Umbilical cord (tissue), 2 donors: ENCODE measurements at places on chromosomes 1 and 21. TPM values are rescaled to one million over a fixed set of nuclear protein-coding genes. Genes with fewer than 3 reads are reported as not detected.

Gene KRTAP11-1
- 2.4 TPM for total RNA-seq

Gene IPP
- total RNA-seq = 15.2 TPM

Gene FABP3
- total RNA-seq = 15.9 TPM

Gene OPTC
- not detected for total RNA-seq

Gene DENND2C
- total RNA-seq = 10.8 TPM

Gene TNFRSF1B
- total RNA-seq = 14.0 TPM

Gene TRAPPC3
- 38.5 TPM for total RNA-seq

Gene LRRC40
- total RNA-seq = 17.1 TPM

Gene DAB1
- total RNA-seq = 4.8 TPM

DNA sequence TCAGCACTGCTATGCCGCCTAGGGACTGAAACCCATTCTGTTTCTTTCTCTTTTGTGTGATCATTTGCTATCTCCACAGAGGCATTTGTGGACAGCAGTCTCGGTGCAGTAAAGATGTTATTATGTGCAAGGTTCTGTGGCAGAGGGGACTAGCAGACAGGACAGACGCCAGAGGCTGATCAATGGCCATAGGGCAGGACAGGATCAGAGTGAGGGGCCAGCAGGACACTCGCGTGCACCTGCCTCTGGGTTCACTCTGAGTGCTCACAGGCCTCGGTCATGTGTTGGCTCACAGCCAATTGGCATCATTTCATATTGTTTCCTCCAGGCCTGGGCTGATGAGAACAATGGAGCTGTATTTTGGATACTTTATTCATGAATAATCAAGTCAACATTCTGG lies 212.6 kb downstream of the TGFB2 start:
- no peak for DNase-seq

- DNase-seq = no peak
These were observed 538.5 kb downstream of the KIF26B start for GRCh38 chr1:245693116-245693793.

GRCh38 chr1:158101927-158102326 lies 78.8 kb upstream of the CD1D start:
- no peak for DNase-seq

DNA sequence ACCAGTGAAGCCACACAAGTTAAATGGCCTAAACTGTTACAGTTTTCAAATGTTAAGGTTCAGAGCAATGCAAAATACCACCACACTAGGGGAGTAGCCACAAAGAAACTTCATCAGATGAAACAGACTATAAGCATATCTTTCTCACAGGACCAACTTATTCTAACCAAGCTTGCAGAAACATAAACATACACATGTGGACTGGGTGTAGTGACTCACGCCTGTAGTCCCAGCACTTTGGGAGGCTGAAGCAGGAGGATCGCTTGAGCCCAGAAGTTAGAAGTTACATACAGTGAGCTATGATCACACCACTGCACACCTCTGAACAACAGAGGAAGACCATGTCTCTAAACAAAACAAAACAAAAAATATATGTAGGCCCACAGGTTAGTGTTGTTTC lies 17.3 kb downstream of the WDR47 start:
- no peak for DNase-seq

- DNase-seq = no peak
These were observed 4.1 kb downstream of the UQCRHL start for GRCh38 chr1:15803380-15803779.

DNA sequence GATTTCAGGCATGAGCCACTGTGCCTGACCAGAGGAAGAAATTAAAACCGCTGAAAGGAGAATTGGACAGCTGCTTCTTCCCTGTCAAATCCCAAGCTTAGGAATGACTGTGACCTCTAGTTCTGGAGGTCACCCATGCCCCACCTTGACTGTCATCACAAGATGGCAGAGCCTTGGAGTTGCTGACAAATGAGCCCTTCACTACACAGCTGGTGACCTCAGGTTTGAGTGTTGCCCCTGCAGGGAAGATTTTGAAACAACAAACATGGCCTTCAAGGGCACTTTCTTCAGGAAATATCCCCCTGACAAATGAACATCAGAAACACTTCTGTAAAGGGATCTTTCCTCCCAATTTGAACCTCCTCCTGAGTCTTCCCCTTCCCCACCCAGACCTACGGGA lies 6.9 kb upstream of the SLC45A3 start:
- no peak for DNase-seq

DNA sequence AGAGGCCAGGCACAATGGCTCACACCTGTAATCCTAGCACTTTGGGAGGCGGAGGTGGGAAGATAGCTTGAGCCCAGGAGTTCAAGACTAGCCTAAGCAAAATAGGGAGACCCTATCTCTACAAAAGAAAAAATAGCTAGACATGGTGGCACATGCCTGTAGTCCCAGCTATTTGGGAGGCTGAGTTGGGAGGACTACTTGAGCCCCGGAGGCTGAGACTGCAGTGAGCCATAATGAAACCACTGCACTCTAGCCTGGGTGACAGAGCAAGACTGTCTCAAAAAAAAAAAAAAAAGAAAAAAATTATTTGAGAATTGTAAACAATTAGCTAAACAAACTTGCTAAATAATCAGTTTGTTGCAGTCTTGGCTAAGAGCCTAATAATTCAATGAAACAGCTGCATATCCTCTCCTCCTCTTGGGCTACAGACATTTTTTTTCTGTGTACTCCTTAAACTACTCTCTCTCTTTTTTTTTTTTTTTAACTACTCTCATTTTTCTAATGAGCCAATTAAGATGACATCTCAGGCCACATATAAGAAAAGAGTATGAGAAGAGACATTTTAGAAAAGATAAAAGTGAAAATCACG lies 10.5 kb upstream of the DNAJB4 start:
- DNase-seq = no peak

DNA sequence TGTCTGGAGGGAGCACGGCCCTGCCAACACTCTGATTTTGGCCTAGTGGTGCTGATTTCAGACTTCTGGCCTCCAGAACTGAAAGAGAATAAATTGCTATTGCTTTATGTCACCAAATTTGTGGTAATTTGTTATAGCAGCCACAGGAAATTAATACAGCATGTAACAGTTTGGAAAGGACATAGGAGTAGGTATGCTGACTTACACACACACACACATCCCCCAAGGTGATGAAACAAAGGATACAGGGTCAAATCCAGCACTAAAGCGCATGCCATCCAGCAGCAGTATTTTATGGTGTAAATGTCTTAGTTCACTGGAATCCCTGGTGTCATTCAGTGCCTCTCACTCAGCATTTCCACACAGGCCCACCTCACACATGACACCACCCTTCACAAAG lies 72.2 kb upstream of the MAN1A2 start:
- DNase-seq = no peak

DNA sequence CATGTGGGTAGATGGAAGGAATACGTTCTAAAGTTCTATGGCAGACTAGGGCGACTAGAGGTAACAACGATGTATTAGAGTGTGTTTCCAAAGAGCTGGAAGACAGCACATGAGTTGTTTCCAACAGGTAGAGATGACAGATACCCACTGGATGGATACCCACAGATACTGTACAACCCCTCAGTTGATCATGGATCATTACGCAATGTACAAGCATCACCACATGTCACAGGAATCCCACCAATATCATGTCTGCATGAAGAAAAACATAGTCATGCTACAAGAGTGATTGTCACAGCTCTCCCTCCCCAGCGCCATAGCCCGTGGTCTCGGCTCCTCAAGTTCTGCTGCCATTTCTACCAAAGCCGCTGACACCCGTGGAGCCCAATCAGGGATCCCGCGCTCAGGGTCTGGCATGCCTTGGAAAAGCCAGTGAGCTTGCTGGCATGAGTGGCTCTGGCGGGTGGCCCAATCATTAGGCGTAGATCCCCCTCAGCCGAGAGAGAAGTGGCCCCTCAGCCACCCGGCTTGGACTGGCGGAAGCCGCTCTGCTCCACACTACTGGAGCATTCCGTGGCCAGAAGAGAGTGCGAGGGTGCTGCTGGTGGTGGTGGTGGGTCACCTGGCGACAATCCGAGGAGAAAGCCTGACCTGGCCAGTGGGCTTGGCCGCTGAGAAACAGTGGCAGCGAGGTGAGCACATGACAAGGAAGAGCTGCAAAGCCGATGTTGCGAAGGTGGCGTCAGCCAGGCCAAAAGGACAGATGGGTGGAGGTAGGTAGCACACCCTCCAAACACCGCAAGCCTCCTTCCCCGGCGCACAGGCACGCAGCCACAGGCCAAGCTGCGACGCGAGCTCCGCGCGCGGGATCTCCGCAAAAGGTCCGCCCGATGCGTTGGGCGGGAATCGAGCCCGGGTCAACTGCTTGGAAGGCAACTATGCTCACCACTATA lies 65.7 kb upstream of the FCGR2A start:
- no peak for DNase-seq

- DNase-seq = no peak
These were observed 22.1 kb upstream of the ACTRT2 start for GRCh38 chr1:2999138-2999537.

DNA sequence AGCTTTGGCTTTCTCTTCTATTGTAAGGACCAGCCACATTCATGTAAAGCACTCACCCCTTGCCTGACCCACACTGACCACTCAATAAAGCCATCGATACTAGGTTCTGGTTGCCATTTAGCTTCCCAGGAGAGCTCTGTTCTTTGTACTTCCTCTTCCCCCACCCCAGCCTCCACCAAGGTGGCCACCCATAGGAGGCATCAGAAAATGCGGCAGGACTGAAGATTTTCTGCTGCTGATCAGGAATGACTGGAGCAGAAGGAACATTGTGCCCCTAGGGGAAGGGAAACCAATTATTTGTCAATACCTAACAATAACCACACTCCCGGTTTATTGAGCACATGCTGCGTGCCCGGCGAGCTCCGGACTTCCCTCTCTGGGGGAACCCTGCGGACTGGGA lies 5.2 kb upstream of the SMIM12 start:
- no peak for DNase-seq

DNA sequence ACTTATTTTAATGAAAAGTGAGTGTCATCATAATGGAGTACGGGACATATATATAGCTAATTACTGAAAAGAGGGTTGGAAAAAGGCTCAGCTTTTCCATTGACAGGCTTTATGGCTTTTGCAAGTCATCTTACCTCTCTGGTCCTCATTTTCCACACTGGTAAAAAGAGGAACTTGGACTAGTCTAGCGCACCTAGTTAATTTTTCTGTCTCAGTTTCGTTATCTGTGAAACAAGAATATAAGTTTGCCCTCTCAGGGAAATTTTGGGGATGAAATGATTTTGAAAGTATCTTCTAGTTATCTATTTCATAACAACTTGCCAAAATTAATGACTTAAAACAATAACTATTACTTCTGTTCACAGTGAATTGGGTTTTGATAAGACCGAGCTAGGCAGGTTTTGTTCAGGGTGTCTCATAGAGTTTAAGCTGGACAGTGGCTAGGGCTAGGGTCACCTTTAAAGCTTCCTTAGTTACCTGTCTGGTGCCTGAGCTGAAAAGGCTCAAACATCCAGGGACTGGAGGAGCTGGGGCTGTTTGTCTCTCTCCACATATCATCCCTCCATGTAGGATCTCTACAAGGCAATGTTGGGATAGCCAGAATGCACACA lies 91.7 kb downstream of the TYW3 start:
- no peak for DNase-seq

DNA sequence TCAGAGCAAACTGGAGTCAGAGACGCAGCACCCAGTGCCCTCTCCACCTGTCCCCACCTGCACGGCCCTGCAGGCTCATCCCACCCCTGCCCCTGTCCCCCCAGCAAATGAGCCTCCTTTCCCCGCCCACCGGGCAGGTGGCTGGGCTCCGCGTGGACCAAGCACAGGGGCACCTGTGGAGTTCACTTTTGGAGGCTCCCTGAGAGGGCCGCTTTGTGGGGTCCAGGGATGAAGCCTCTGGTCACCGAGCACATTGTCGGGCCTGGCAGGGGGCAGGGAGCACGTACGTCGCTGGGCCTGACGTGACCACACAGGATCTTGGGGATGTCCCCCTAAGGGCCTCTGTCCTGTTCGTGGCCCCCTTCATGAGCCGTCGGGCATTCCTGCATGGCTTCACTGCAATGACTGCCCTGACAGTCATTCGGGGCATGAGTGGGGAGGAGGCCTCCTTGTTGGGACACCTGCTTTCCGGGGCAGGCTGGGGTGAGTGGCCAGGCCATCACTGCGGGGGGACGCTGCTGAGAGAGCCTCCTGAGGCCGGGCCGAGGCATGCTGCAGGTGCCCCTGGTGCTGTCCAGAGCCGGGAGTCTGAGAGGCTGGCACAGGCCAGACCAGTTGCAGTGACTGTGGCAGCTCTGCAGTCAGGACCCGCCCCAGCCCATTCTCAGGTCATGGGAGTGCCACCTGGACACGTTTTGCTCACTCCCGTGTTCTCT lies 19.7 kb downstream of the SLX9 start:
- no peak for DNase-seq

GRCh38 chr1:163168053-163168452 lies 34.7 kb downstream of the RGS5 start:
- peak; percentile 88 for DNase-seq

- DNase-seq = no peak
These were observed 94.7 kb downstream of the DMRTA2 start for GRCh38 chr1:50328552-50328951.

DNA sequence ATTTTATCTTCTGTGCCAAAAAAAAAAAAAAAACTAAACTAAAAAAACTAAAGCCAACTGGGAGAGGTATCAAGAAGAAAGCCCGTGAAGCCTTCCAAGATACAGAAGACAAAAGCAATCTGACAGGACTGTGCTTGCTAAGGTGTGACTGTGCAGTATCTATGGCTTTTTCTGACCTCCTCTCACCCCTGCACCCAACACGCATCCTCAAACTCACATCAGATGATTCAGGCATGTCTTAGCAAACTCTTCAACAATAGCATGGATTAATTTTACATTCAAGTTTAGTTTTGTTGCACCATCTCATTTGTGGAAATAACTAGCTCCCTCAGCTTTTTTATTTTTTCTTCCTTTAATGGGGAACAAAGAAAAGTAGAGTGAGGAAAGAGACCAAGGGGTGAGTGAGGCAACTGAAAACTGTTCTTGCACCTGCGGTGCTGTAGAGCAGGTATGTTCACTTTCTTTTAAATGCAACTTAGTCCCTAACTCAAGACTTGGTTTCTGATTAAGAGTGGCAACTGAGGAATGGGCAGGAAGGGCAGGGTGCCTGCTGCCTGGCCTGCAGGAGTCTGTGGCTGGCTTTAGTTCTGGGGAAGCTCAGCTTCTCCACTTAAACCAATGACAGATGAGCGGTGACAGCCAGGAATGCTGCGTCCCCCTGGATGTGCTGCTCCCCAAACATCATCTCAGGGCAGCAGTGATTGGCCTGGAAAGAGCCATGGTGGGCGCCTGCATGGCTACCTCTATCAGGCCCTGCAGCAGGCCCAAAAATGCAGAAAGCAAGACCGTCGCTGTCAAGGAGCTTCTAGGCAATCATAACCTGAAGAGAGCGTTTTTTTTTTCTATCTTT lies 71.3 kb upstream of the LRRC8B start:
- no peak for DNase-seq

DNA sequence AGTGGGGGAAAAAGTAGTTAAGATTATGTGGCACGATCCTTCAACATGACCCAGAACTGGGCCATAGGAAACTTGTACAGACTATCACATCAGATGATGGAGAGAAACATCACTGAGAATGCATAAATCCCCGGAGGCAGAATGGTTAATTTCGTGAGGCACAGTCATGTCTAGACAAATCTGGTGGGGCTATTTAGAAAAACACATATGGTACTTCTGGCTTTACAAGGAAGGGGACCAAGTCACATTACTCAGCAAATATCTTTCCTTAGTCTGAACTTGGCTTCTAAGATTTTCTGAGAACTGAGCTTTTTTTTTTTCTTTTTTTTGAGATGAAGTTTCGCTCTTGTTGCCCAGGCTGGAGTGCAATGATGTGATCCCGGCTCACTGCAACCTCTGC lies 9.2 kb upstream of the UQCRHL start:
- DNase-seq = no peak
